ENCODE measurements at places on chromosomes 5 and 9.

DNA sequence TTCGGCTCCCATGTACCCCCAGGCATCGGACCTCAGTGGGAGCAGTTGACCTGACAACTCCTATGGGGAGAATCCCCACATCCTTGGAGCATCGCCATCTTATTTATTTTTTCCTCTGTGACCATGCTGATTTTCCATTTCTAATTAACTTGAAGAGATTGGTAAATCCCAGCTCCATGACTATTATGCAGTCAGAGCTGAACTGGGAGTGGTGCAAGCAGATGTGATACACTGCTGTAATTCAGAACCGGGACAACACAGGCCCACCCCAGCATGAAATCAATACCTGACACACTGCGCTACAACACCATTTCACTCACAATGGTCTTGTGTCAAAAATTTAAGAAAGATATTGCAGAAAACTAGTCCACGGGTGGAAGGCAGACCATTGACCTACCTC lies 1.0 kb upstream of the TRPM3 start:
- no peak for DNase-seq

DNA sequence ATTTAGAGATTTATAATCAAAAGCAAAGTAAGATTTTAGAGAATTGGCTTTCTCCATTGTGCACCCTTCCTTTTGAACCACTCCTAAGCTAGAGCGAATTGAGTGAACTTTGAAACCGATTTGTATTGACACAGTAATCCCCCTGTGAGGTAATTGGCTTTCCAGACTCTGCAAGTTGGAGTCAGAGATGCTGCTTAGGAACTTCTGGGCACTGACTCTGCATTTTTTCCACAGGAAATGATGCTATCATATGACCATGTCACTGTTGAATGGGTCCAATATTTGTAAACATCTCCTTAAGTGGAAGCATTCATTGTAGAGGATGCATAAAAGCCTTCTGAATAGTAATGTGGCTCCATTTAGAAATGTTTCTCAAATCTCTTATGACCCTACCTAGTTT lies 394.4 kb upstream of the ZNF608 start:
- no peak for DNase-seq

- DNase-seq: no peak
These were observed 4.5 kb upstream of the PCDH1 start for GRCh38 chr5:141882594-141883183.

DNA sequence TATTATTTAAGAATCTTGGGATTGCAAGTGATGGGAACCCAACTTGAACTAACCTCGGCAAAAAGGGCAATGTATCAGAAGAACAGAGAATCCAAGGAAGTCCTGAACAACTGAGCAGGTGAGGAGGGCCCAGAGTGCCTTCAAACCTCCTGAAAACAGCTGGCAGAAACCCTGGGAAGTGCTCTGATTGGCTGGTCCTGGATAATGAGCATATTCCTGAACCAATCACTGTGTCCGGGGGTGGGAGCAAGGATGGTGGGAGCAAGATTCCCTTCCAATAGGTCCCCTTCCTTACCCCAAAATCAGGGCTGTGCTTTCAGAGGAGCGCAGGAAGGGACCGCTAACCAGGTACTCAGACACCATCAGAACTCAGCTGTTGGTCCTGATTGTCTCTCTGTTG lies 31.9 kb upstream of the TBC1D2 start:
- no peak for DNase-seq

GRCh38 chr5:167709625-167710024 lies 581.8 kb upstream of the WWC1 start:
- no peak for DNase-seq

Measured in cortex of kidney (tissue), 1 donor.